ENCODE measurements at places on chromosomes 13 and 19. TPM values are rescaled to one million over a fixed set of nuclear protein-coding genes. Genes with fewer than 3 reads are reported as not detected.

Gene SULT2A1
- total RNA-seq = not detected

Gene KLK12
- total RNA-seq = not detected

Gene PRSS57
- total RNA-seq = not detected

Gene GPC6
- 3.5 TPM for total RNA-seq

Gene FCER2
- not detected for total RNA-seq

Gene VSTM1
- 0.50 TPM for total RNA-seq

Gene RXFP2
- total RNA-seq = not detected

Gene FPR2
- not detected for total RNA-seq

Gene PPM1N
- total RNA-seq = 8.3 TPM

Gene GNA15
- 0.07 TPM for total RNA-seq

Gene ARRDC2
- total RNA-seq = 29.4 TPM

Gene FBN3
- total RNA-seq = not detected

Gene CEACAM4
- total RNA-seq = not detected

Gene PIH1D1
- 101 TPM for total RNA-seq

Gene PSMC4
- total RNA-seq = 279 TPM

Gene COL4A1
- total RNA-seq = 83.2 TPM

Gene CHERP
- 33.1 TPM for total RNA-seq

Gene ERVK3-1
- total RNA-seq = 91.6 TPM

Gene TMEM86B
- total RNA-seq = 5.2 TPM

Gene ADGRE2
- 0.56 TPM for total RNA-seq

Gene DKKL1
- 0.39 TPM for total RNA-seq

Gene GPR183
- total RNA-seq = not detected

Gene SIGLEC11
- not detected for total RNA-seq

Gene PBX4
- total RNA-seq = 1.6 TPM

Gene LRRC63
- total RNA-seq = not detected

Gene FAM83E
- total RNA-seq = 0.07 TPM

Gene CCDC169
- total RNA-seq = 0.35 TPM

Gene THAP8
- 7.2 TPM for total RNA-seq

Gene GNG7
- total RNA-seq = 0.03 TPM

Gene LYPD3
- 0.45 TPM for total RNA-seq

Gene FCAR
- not detected for total RNA-seq

Gene ONECUT3
- total RNA-seq = not detected

Gene TRPM4
- 11.5 TPM for total RNA-seq

Gene FFAR2
- total RNA-seq = not detected

Gene GRIN2D
- 7.9 TPM for total RNA-seq

Gene KLHL1
- total RNA-seq = not detected

Gene SPTBN4
- total RNA-seq = 1.0 TPM

Gene MAMSTR
- 0.47 TPM for total RNA-seq

Gene SHD
- total RNA-seq = not detected

Measured in A549 treated with CORT108297 at 1 μM for 4 hours (cell line).